MCF 10A (cell line): ENCODE measurements at places on chromosomes 12 and 14. TPM values are rescaled to one million over a fixed set of nuclear protein-coding genes. Genes with fewer than 3 reads are reported as not detected.
A peak's percentile ranks its signal among the peaks of the same experiment; 100 is the strongest.

GRCh38 chr14:97315790-97316189 is 518.6 kb downstream of the VRK1 start:
- H3K36me3 ChIP-seq, result no peaks in the 10 kb centered on the region
- H3K27me3 ChIP-seq, result no peaks in the 10 kb centered on the region
- peaks cover 5% of the 10 kb centered on the region for H3K4me1 ChIP-seq
- peak; percentile 51 for DNase-seq
- no peak overlapping the region for H3K27ac ChIP-seq
- H3K4me3 ChIP-seq, result no peak overlapping the region

DNA sequence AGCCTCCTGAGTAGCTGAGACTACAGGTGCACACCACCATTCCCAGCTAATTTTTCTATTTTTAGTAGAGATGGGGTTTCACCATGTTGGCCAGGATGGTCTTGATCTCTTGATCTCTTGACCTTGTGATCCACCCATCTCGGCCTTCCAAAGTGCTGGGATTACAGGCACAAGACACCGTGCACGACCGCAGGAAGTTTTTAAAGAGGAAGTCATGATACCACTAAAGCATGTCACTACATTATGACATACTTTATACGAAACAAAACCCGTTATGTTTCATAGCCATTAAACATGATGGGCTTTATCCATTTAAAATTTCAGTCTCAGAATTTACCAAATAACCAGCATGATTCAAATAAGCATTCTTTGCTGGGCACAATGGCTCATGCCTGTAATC is 83.8 kb upstream of the DUSP6 start:
- DNase-seq, result no peak
- no peaks in the 10 kb centered on the region for H3K36me3 ChIP-seq
- H3K4me3 ChIP-seq, result no peak overlapping the region
- H3K4me1 ChIP-seq, result peaks cover 6% of the 10 kb centered on the region
- no peak overlapping the region for H3K27ac ChIP-seq

- H3K27me3 ChIP-seq, result no peaks in the 10 kb centered on the region
- H3K36me3 ChIP-seq, result peaks cover 4% of the 10 kb centered on the region
- H3K27ac ChIP-seq, result peak overlapping the region; percentile 44
- no peak for DNase-seq
These were observed 939 bp downstream of the TGFB3 start for GRCh38 chr14:75980856-75981255.

DNA sequence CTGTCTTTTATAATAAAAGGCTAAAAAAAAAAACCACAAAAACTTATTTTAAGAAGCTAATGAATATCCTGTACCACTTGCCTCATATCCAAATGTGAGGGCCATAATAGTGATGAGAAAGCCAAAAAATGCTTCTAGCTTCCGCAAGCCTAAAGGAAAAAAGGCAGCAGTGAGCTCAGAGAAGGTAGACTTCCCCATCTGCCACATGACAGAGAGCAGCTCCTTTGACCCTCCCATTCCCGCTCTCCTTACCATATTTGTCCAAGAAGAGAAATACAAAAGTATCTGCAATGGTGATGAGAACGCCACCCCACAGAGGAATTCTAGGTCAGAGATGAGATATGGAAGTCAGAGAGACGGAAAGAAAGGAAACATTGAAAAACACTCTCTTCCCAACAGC is 27.1 kb downstream of the SLC11A2 start:
- H3K4me1 ChIP-seq, result no peaks in the 10 kb centered on the region
- DNase-seq, result no peak
- peaks cover 83% of the 10 kb centered on the region for H3K36me3 ChIP-seq
- no peak overlapping the region for H3K27ac ChIP-seq
- H3K4me3 ChIP-seq, result no peak overlapping the region

- H3K27me3 ChIP-seq, result no peaks in the 10 kb centered on the region
- DNase-seq, result peak; percentile 27
- H3K36me3 ChIP-seq, result no peaks in the 10 kb centered on the region
- no peak overlapping the region for H3K27ac ChIP-seq
- peaks cover 17% of the 10 kb centered on the region for H3K4me1 ChIP-seq
These were observed 279.7 kb downstream of the ZFP36L1 start for GRCh38 chr14:68513137-68513536.

The OTOGL gene
- total RNA-seq, result not detected in 2 replicates

The DCN gene
- 33.1 and 46.5 TPM in 2 replicates for total RNA-seq

The KIF5A gene
- total RNA-seq, result 0.56 TPM in 2 replicates
